ENCODE measurements at places on chromosomes 11 and 22. TPM values are rescaled to one million over a fixed set of nuclear protein-coding genes. Genes with fewer than 3 reads are reported as not detected.

DNA sequence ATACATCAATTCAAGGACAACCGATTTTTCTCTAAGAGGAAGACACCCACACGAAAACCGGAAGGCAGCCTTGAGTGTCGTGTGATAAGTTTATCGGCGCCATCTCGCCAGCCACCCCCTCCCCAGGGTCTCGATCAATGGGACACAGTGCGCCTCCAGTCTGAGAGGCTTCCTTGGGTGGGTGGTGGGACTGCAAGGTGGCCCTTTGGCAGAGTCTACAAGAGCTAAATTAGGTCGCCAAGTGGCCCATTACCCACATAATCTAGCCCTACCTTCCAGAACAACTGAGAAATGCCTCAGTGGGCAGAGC lies 64.0 kb downstream of the CD6 start:
- no peak overlapping the region for H3K27ac ChIP-seq
- no peak overlapping the region for H3K4me3 ChIP-seq
- no peaks in the 10 kb centered on the region for H3K27me3 ChIP-seq
- H3K4me1 ChIP-seq: no peaks in the 10 kb centered on the region

CASP12 gene
- not detected for total RNA-seq

DNA sequence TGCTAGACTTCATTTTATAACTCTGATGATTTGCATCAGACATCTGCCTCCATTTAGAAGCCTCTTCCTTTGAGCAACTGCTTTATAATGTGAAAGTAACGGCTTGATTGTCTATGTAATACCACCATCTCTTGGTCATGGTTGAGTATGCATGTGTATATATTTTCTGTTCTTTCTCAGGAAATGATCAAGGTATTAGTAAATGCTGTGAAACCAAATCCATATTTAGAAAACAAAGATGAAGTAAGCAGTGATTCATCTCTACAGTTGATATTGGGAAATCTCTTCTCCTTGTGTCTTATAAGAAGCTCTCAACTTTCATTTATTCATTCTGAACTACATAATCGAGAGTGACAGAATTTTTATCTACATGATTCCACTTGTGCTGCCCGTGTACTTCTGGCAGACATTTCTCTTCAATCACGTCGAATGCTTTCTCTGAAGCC lies 104.6 kb upstream of the ANO3 start:
- H3K4me1 ChIP-seq: no peaks in the 10 kb centered on the region
- DNase-seq: no peak
- H3K27me3 ChIP-seq: no peaks in the 10 kb centered on the region
- no peak overlapping the region for H3K4me3 ChIP-seq

POTEH gene
- not detected for total RNA-seq

DNA sequence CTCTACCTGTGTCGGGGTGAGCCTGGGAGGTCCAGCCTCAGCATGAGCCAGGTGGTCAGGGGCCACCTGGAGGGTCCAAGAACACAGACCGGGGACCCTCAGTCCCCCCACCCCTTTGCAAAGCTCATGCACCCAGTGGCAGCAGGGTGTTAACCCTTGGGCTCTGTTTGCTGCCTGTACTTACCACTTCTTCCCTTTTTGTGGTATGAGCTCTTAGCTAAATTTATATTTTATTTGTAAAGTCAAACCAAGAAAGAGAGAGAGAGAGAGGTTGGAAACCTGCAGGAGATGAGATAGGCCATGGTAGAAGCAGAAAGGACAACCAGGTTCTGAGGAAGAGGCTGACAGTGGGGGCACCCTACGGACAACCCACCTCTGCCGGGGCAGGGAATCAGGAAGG lies 29.9 kb downstream of the IL10RA start:
- no peak overlapping the region for H3K4me3 ChIP-seq
- no peaks in the 10 kb centered on the region for H3K27me3 ChIP-seq
- no peaks in the 10 kb centered on the region for H3K36me3 ChIP-seq
- no peak overlapping the region for H3K27ac ChIP-seq

DNA sequence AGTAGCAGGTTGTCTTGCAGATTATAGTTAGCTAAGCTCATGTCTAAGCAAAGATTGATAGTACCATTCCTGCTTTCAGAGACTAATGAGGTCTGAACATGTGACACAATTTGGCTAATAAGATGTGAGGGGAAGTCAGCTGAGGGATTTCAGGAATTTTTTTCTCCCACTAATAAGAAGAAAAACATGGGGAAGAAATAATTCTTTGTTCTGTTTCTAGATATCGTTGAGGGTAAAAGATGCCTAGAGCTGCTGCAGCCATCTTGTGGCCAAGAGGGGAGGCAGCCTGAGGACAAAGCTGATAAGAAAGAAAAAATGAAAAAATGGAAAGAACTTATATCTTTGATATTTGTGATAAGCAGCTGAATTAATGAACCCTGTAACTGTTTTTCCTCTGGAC lies 1334.4 kb downstream of the LRRC4C start:
- H3K4me1 ChIP-seq: no peaks in the 10 kb centered on the region
- H3K27me3 ChIP-seq: no peaks in the 10 kb centered on the region
- no peak overlapping the region for H3K27ac ChIP-seq
- no peak for DNase-seq
- no peaks in the 10 kb centered on the region for H3K36me3 ChIP-seq

DNA sequence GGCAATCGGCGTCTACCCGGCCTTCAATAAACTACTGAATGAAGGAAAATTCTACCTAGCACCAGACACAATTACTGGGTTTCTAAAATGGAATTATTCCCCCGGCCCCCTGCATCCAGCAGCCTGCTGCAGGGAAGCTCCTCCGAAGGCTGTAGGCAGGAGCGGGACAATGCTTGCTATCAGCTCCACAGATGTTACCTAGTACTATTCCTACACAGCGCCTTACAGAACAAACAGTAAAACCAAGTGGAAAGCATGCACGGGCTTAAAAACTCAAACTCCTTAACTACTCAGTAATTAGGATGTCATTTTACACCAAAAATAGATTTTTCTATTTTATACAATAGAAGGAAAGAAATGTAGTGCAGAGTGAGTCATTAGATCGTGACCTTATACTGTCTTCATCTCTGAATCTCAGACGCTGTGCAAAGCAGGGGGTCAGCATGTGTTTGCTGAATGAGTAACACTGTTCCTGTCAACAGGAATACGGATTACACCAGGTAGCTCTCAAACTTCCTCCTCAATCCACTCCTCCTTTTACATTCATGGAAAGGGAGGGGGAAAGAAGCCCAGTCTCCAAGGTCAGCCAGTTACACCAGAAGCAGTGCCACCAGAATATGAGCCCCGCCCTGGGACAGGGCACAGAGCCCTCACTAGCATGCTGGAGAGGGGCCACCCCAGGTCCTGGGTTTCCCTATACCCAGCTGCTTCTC lies 74.9 kb downstream of the PACSIN2 start:
- no peaks in the 10 kb centered on the region for H3K36me3 ChIP-seq
- peak overlapping the region; percentile 18 for H3K4me3 ChIP-seq
- H3K4me1 ChIP-seq: peaks cover 72% of the 10 kb centered on the region
- DNase-seq: peak; percentile 78

DNA sequence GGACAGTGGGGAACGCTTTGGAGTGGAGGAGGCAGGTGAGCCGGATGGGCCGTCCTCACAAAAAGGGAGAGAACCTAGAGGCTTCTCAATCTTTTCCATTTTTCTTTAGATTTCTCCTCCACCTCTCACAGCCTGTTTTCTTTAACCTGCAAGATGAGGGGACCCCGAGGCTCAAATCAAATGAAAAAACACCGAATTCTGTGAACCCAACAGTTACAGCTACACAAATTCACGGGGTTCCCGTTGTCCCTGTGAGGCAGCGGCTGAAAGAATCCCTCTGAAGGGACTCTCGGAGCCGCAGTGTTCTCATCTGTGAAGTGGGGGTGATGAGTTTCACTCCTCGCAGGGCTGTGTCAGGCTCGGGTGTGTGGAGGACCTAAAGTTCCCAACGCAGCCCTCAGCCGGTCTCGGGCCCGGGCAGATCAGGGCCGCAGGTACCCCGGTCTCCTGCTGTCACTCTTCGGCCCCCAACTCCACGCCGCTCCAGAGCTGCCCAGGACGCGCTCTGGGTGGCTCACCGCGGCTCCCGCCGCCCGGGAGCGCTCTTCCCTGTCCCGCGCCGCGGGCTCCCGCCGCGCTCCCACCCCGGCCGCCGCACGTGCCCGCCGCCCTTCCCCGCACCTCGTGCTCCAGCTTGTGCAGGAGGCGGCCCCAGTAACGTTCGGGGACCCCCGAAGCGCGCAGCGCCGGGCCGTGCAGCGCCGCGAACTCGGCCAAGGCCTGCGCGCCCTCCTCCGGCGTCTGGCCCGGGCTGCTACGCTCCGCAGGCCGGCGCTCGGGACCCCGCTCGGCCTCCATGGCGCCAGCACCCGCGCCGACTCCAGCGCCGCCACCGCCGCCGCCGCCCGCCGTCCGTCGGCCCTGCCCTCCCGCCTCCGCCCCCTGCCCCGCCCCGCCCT lies at the start of gene TTLL12:
TSS of gene TTLL12 (minus strand) at position 863 of the 899 bp plus-strand sequence. CDS start at position 798, 65 bp downstream.
- H3K4me3 ChIP-seq: peak within 1 kb of the TSS; percentile 77
- H3K27ac ChIP-seq: peak within 1 kb of the TSS; percentile 98
- H3K4me1 ChIP-seq: peaks cover 9% of the 10 kb centered on the region
- DNase-seq: no peak
- peaks cover 18% of the 10 kb centered on the region for H3K36me3 ChIP-seq
- H3K27me3 ChIP-seq: no peaks in the 10 kb centered on the region

DNA sequence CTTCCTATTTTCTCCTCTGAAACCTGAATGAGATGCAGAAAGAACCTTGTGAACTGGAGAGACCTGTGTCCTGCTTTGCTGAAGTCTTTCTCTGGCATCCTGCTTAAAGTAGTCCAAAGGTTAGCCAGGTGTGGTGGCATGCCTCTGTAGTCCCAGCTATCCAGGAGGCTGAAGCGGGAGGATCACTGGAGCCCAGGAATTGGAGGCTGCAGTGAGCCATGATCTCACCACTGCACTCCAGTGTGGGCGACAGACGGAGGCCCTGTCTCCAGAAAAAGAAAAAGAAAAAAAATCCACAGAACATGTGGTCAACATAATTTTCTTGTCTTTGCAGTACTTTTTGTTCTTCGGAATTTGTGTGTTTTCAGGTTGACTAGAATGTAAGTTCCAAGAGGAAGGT lies 2.3 kb upstream of the KREMEN1 start:
- no peaks in the 10 kb centered on the region for H3K36me3 ChIP-seq
- no peaks in the 10 kb centered on the region for H3K27me3 ChIP-seq
- DNase-seq: no peak
- H3K4me1 ChIP-seq: peaks cover 13% of the 10 kb centered on the region
- no peak overlapping the region for H3K4me3 ChIP-seq

SYT7 gene
- 27.4 TPM for total RNA-seq

DNA sequence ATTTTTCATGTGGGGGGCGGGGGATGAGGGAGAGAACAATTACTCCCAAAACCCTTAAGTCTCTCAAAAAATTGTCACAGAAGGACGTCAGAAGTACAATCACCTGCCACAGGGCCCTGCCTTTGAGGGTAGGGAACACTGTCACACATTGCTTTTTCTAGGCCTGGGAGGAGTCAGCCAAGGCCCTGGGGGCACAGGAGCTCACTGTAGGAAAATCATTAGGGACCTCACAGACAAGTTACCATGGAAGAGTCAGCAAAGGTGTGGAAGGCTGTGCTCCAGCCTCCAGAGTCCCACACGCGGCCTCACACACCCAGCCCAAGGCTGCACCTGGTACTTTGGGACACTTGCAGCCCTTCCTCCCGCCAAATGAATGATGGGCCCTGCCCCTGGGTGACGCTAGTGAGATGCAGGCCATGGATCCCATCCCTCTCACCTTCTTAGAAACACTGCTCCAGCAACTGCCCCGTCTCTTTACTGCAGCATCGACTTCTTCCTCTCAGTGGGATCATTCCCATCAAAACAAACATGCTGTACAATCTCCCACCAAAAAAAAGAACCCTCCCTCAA lies 3.3 kb downstream of the PLEKHA7 start:
- no peak overlapping the region for H3K4me3 ChIP-seq
- H3K4me1 ChIP-seq: peaks cover 14% of the 10 kb centered on the region
- no peaks in the 10 kb centered on the region for H3K36me3 ChIP-seq
- no peak for DNase-seq

LRRC32 gene
- 0.54 TPM for total RNA-seq

PLEKHB1 gene
- 22.9 TPM for total RNA-seq

- H3K27ac ChIP-seq: no peak overlapping the region
- H3K4me3 ChIP-seq: no peak overlapping the region
- H3K4me1 ChIP-seq: no peaks in the 10 kb centered on the region
- DNase-seq: no peak
Measured at GRCh38 chr11:49432242-49432848, 223.9 kb upstream of the FOLH1 start.

RIC3 gene
- not detected for total RNA-seq

OR10A2 gene
- total RNA-seq: not detected

- no peak for DNase-seq
- H3K27me3 ChIP-seq: no peaks in the 10 kb centered on the region
- no peaks in the 10 kb centered on the region for H3K36me3 ChIP-seq
- no peak overlapping the region for H3K27ac ChIP-seq
Measured at GRCh38 chr11:37512156-37512780, 914.2 kb upstream of the RAG2 start.

KRTAP5-8 gene
- total RNA-seq: not detected

GPR83 gene
- total RNA-seq: 0.39 TPM

DNA sequence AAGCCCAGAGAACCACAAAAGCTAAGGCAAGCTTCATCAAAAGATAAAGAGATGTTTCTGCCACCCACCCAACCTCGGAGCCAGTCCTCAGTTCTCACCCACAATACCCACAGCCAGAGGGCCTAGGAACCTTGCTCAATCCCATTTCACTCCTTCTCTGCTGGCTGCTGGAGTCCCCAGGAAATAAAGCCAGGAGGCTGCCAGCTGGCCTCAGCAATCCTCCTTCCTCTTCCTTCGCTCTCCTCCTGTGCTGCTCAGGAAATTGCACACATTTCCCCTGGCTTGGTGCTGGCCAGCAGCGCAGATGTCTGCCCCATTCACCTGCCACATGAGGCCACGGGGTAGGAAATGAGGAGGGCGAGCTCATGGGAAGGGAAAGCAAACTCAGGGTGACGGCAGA lies 91.8 kb upstream of the LDLRAD3 start:
- H3K36me3 ChIP-seq: no peaks in the 10 kb centered on the region
- H3K4me1 ChIP-seq: no peaks in the 10 kb centered on the region
- H3K4me3 ChIP-seq: no peak overlapping the region
- no peak overlapping the region for H3K27ac ChIP-seq
- DNase-seq: no peak
- peaks cover 14% of the 10 kb centered on the region for H3K27me3 ChIP-seq

DNA sequence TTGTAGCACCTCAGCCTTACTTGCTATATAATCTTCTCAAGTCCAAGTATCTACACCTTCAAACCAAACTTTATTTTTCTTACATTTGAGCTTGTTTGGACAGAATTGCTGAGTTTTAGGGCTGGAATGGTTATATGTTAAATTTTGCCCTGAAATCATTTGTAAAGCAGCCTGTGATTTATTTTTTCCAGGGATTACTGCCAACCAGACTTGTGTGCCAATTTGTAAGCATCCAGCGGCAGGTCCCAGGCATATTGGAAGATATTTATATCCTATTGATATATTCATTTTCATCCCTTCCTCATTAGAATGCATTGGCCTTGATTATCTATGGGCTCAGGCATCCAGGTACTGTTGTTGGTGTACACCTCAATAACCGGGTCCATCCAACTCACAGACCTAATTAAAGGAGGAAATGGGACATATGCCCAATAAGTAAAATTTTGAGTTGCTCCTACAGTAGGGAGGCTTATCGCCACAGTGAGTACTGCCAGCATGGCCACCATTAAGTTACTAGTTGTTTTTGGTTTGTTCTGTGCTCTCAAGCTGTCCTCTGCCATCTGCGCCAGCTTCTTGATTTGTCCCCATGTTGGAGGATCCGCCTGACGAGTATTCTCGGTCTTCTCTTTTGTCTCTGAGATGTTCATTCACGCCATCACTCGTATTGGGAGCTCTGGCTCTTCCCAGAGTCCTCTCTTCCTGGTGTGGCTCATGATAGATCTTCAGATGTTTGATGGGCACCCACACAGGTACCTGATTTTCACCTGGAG lies 9.8 kb upstream of the DNAJB13 start:
- H3K27ac ChIP-seq: no peak overlapping the region
- H3K4me1 ChIP-seq: no peaks in the 10 kb centered on the region
- no peak for DNase-seq
- H3K36me3 ChIP-seq: no peaks in the 10 kb centered on the region
- H3K27me3 ChIP-seq: no peaks in the 10 kb centered on the region
- no peak overlapping the region for H3K4me3 ChIP-seq
